Osteoblast (primary cell): ENCODE measurements at places on chromosomes 5 and 9. TPM values are rescaled to one million over a fixed set of nuclear protein-coding genes. Genes with fewer than 3 reads are reported as not detected.

GRCh38 chr5:35852084-35852734, 4.5 kb upstream of the IL7R start:
- no peaks in the 10 kb centered on the region for H3K27me3 ChIP-seq
- H3K4me1 ChIP-seq, result peaks cover 47% of the 10 kb centered on the region
- H3K27ac ChIP-seq, result peak overlapping the region; percentile 62
- no peaks in the 10 kb centered on the region for H3K36me3 ChIP-seq
- DNase-seq, result peak; percentile 49

The MGAT1 gene
- 104 and 113 TPM in 2 replicates for total RNA-seq

DNA sequence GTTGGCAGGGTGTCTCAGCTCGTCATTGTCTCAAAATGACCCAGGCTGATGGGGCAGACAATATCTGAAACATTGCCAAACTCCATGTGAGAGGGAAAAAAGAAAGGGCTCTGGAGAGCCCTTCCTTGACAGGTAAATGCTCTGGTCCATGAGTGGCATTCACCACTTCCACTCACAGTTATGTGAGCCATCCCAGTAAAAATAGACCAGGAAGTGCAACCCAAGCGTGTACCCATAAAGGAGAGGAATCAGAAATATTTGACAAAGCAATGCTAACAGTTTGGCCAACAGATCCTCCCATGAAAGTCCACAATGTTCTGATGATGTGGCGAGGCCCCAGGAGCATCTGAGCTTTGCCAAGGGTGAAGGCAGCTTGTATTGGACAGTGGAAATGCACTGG, 49.4 kb downstream of the ASTN2 start:
- DNase-seq, result no peak
- H3K36me3 ChIP-seq, result no peaks in the 10 kb centered on the region
- H3K4me3 ChIP-seq, result no peak overlapping the region
- no peaks in the 10 kb centered on the region for H3K4me1 ChIP-seq
- no peak overlapping the region for H3K27ac ChIP-seq
- H3K27me3 ChIP-seq, result no peaks in the 10 kb centered on the region

- H3K27ac ChIP-seq, result no peak overlapping the region
- H3K27me3 ChIP-seq, result no peaks in the 10 kb centered on the region
- no peaks in the 10 kb centered on the region for H3K4me1 ChIP-seq
Observed at GRCh38 chr5:36125868-36126267, 25.8 kb downstream of the LMBRD2 start.

DNA sequence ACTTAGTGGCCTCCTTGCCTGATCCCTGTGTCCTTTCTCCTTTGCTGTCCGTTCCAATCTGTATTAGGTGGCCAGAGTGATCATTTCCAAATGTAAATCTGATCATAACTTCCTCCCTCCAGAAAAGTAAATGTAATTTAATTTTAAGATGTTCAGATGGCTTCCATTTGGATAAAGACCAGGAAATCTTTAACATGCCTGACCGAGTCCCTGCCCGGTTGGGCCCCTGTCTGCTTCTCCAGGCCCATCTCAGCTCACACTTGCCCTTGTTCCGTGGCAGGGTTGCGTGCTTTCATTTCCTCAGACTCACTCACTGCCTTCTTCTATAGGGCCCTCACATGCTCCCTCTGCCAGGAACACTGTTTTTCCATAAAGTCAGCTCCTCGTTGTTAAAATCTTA, 7.6 kb downstream of the MAP3K1 start:
- H3K4me3 ChIP-seq, result no peak overlapping the region
- H3K27me3 ChIP-seq, result no peaks in the 10 kb centered on the region
- peaks cover 9% of the 10 kb centered on the region for H3K4me1 ChIP-seq

The ERAP2 gene
- total RNA-seq, result 5.6 and 84.7 TPM in 2 replicates

GRCh38 chr5:72075461-72075860, 31.8 kb upstream of the MAP1B start:
- no peak for DNase-seq
- peaks cover 3% of the 10 kb centered on the region for H3K4me1 ChIP-seq
- no peak overlapping the region for H3K4me3 ChIP-seq
